ENCODE measurements at places on chromosomes 16 and 17.

GRCh38 chr17:47707056-47707804, 13.3 kb downstream of the TBKBP1 start:
- no peak for DNase-seq

DNA sequence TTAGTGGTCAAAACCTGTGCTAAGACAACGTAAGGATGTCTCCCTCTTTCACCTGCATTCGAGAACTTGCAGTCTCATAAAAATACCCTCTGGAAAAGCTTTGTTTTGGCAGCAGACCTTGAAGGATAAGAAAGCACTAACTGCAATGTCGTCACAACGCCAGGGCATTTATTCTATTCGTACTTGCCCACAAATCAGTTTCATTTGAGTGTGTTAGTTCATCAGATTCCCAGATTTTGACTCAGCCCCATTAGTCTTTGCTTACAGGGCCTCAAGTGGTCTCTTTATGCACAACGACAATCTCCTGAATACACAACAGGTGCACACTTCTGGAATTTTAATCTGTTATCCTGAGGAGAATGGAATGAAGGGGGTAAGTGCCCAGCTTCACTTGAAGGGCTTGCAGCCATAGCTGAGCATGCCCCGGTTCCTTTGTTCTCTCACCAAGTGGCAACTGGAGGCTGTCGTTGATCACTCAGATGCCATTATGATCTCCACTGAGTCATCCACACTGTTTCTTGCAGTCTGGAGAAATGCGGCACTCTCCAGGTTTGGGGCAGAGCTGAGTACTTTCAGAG, 58.8 kb downstream of the CLEC19A start:
- DNase-seq, result no peak

DNA sequence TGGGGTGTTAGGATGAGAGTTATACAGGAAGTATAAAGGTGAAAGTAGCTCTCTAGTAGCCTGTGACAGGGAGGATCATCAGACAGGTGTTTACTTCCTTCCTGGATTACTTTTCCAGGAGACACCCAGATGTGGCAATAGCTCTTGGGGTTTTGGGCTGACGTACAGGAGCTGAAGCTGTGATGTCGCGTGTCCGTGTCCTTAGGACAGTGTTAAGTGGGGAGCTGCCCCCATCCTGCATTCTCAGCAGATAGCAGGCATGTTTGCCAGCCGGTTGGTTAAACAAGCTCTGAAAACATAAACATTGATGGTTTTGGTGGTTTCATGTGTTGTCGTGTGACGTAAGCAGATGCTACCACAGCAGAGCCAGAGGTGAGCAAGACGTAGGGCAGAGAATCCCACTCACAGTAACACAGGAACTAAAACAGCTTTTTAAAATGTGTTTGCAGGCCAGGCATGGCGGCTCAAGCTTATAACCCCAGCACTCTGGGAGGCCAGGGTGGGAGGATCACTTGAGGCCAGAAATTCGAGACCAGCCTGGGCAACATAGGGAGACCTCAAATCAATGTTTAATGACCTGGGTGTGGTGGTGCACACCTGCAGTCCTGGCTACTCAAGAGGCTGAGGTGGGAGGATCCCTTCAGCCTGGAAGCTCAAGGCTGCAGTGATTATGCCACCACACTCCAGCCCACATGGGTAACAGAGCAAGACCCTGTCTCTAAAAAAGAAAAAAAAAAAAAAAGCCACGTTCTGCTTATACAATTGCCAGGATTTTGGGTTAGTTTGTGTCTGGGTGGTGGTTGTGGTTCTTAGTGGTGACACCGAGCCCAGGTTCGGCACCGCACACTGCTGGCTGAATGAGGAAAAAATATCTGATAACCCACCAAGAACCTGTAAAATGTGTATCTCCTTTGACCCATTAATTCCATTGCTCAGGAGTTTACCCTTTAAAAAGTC, 18.2 kb upstream of the IL17C start:
- peak; percentile 37 for DNase-seq

DNA sequence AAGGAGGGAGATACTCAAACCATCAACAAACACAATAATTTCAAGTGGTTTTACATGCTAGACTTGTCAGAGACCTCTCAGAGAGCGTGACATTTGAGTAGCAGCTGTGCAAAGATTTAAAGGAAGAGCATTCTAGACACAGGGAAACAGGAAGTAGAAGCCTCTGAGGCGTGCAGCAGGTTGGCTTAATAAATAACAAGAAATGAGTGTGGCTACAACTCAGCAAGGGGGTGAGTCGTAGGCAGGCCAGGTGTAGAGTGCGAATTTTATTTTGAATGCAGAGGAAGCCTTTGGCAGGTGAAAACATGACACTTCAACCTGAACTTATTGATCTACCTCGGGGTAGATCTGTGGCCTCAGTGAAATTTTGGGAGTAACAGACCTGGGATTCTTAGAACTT, 73.2 kb upstream of the MRTFB start:
- no peak for DNase-seq

GRCh38 chr16:2022723-2023091, 3.1 kb downstream of the NPW start:
- no peak for DNase-seq

DNA sequence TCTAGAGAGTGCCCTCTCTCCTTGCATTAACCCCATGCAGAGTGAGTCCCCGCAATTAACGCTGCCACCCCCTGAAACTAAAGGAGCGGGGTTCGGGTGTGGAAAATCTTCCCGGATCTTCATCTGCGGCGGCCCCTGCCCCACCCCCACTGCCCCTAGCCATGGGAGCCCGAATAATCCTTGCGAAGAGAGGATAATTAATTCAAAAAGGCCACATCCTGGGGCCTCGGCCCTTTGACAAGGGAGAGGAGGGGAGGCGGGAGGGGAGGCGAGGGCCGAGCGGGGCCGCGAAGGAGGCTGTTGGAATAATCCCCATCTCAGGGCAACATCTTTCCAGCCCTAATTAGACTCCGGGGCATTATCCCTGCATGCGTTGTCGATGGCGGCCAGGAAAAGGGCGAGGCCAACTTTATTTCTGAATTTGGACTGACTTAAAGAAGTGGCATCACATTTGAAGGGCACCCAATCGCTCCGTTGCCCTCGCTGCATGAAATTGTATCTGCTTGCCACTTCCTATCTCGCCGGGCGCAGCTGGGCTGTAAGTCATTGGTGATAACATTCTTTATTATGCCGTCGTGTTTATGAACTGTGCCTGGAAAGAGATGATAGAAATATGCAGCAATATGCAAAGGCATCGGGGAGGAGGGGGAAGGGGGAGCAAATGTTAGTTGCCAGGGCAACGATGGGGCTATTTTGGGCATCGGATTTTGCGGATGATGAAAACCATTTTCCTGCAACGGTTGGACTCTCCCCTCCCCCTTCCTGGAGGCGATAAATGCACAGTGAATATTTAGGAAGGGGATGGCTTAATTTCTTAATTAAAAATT, 387.1 kb upstream of the TNRC6C start:
- no peak for DNase-seq

- DNase-seq, result no peak
These were observed 36.4 kb downstream of the MBTPS1 start for GRCh38 chr16:84080378-84080777.

DNA sequence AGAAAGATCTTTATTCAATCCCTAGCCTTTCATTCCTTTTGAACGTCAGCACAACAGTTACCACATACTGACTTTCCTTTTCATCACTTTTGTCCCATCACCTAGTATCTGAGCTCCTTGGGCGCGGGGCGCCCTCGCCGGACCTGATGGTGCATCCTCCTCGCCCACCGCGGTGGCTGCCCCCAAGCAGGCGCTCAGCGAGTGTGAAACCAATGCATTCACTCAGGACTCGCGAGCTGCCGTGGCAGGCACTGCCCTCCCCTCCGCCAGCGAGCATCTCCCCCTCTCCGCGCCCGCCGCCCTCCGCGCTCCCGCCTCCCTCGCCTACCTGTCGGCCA, 756 bp downstream of the KLHL11 start:
- DNase-seq, result no peak

GRCh38 chr17:78748730-78749317, 33.2 kb downstream of the CYTH1 start:
- no peak for DNase-seq

GRCh38 chr17:41948762-41949460, 17.7 kb upstream of the CNP start:
- DNase-seq, result no peak

DNA sequence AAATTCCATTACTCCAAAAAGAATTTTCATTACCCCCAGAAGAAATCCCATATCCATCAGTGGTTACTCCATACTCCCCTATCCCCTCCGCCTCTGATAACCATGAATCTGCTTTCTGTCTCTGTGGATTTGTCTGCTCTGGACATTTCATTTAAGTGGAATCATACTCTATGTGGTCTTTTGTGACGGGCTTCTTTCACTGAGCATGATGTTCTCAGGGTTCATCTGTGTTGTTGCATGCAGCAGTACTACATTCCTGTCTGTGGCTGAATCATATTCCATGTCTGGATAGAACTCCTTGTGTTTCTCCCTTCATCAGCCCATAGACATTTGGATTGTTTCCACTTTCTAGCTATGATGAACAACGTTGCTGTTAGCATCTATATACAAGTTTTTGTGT, 59.5 kb upstream of the IRX3 start:
- no peak for DNase-seq

All from stimulated activated CD4-positive, alpha-beta T cell treated with anti-CD3 and anti-CD28 coated beads, TNF-alpha, amount 100 ng/mL, for 24 hours (primary cell).